ENCODE measurements at places on chromosomes 16 and 17.

GRCh38 chr16:47523342-47524006 lies 62.3 kb downstream of the PHKB start:
- DNase-seq: no peak

DNA sequence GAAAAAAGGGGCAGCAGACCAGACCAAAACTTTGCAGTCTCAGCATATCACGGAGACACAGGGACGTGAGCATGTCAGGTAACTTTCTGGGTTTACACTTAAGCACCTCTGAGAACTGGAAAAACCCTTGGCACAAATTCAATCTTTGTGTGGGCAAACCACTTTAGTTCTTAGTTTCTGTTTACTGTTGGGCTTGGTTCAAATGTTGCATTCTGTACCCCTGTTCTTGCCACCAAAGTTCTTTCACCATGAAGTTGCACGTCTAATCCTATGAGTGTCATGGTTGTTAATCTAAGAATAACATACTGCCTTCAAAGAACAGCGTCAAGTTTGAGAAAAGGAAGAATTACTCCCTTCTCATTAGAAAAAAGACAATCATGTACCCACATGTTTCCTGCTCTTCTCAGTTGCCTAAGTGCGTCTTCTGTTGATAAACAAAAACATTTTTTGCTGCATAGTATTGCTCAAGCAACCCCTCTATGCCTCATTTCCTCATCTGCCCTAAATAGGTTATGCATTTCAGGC lies 11.6 kb downstream of the KRT33A start:
- DNase-seq: no peak

GRCh38 chr17:65287040-65287439 lies 149.9 kb downstream of the RGS9 start:
- DNase-seq: no peak

GRCh38 chr17:72887322-72887721 lies 205.2 kb downstream of the SLC39A11 start:
- DNase-seq: no peak

GRCh38 chr17:74603037-74603635 lies 11.1 kb upstream of the CD300LD start:
- no peak for DNase-seq

DNA sequence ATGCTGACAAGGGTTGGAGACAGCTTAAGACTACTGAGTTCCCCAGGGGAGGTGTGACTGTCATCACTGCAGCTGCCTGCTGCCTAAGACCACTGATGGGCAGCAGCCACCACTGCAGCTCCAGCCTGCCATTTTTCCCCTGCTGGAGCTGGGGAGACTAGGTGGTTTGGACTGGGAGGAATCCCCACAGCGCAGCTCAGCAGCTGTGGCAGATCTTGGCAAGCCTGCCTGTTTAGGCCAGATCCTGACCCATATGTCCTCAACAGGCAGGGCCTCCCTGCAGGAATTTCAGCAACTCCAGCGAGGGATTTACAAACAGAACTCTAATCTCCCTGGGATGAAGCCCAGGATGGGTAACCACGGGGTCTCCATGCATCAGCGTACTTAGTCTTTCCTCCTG lies 356.4 kb upstream of the TOM1L1 start:
- no peak for DNase-seq

DNA sequence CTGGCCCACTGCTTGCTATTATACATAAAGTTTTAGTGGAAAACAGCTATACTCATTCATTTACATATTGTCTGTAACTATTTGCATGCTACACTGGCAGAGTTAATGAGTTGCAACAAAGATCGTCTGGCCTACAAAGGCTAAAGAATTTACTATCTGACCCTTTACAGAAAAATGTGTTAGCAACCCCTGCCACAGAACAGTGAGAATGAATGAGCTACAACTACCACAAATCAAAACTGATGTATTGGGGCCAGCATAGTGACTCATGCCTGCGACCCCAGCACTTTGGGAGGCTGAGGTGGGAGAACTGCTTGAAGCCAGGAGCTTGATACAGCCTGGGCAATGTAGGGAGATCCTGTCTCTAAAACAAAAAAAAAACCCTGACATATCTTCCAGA lies 92.7 kb downstream of the MYH11 start:
- DNase-seq: no peak

DNA sequence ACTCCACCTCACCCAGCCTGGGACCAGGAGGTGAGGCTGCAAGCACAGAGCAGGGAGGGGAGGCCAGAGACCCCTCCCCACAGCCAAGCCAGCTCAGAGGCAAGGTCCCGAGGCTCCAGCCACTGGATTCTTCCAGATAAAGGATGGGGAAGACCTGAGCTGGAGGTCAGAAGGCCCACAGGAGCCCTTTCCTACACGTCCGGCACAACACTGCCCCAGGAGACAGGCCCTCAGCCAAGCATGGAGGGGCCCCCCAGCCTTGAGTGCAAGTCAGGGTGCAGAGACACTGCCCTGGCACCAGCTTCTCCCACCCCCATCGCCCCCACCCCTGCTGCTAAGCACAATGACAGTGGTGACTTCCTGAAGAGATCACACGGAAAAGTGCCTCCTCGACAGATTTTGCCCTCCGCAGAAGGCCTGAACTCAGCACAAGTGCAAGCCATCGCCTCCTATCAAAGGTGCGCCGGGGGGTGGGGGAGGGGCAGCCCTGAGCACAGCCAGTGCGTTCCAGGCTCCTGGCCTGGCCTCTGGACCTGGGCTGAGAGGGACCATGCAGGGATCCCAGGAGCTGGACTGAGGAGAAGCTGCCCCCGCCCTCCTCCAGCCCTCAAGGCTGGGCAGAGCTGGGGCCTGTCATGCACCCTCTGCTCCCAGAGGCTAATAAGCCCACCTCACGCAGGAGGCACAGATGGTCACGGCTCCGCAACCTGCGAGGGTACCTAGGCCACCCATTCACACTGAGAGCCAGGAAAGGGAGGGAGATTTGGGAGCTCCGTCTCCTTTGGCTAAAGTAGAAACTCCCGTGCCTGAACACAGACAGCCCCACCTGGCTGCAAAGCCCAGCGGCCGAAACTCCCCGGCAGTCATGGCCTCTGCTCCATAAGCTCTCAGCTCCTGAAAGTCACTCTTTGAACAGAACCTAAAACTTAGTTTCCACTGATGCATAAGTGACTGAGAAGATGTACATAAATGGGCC lies 2.7 kb downstream of the MAFG start:
- DNase-seq: no peak

GRCh38 chr17:4409659-4410058 lies 24.1 kb upstream of the SPNS3 start:
- DNase-seq: no peak
